Left ventricle myocardium inferior (tissue), 1 donor: ENCODE measurements at places on chromosomes 2 and 18. TPM values are rescaled to one million over a fixed set of nuclear protein-coding genes. Genes with fewer than 3 reads are reported as not detected.

GRCh38 chr2:24435391-24436316 lies 55.4 kb upstream of the NCOA1 start:
- DNase-seq, result peak; percentile 78
- peak overlapping the region; percentile 83 for H3K27ac ChIP-seq
- no peaks in the 10 kb centered on the region for H3K36me3 ChIP-seq
- H3K4me1 ChIP-seq, result peaks cover 50% of the 10 kb centered on the region
- peak overlapping the region; percentile 20 for H3K4me3 ChIP-seq

DNA sequence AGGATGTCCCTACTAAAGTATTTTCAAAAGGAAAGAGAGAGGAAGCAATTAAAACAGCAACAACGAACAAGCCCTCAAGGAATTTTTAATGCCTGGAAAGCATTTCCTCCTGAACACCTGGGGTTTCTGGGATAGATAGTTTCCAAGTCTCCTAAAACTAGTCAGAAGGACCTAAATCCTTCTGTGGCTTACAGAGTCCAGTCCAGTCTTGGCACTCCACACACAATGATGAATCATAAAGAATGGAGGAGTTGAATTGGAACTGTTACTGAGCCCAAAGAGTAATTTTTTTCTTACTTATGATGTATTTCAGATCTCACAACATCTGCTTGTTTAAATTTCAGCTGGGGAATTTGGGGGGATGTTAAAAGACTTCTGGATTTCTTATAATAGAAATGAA lies 144.6 kb upstream of the SETBP1 start:
- no peak overlapping the region for H3K4me3 ChIP-seq
- no peaks in the 10 kb centered on the region for H3K4me1 ChIP-seq
- peaks cover 4% of the 10 kb centered on the region for H3K27me3 ChIP-seq
- no peaks in the 10 kb centered on the region for H3K36me3 ChIP-seq
- no peak overlapping the region for H3K27ac ChIP-seq
- DNase-seq, result no peak

DNA sequence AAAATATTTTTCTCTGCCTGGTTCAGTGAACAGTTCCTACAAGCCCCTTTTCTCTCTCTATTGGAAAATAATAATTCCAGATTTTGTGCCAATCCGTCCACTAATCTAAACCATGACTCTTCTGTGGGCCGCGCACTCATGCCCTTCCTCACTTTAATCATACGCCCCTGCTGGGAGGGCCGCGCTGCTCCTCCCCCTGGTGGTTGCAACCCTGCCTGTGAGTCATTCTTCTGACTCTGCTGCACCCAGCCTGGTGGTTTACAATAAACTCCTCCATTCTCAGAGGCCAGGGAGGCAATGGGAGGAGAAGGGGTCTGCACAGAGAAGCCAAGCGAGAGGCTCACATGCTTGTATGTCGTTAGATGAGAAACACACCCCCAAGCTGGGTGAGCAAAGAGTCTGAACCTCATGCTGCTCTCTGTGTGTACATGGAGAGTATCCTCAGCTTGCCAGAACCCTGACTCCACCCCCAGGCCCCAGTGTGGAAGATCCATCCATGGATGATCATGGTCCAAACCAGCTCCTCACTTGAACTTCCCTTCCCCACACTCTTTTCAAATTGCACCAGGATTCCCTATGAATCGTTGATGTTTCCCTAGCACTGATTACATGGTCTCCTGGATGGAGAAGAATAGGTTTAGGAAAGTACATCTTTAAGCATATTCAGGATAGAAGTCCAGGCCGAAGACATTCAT lies 228.9 kb downstream of the ANKRD30B start:
- H3K4me3 ChIP-seq, result no peak overlapping the region
- H3K27me3 ChIP-seq, result peaks cover 59% of the 10 kb centered on the region
- H3K4me1 ChIP-seq, result no peaks in the 10 kb centered on the region
- no peak for DNase-seq
- no peaks in the 10 kb centered on the region for H3K36me3 ChIP-seq

DNA sequence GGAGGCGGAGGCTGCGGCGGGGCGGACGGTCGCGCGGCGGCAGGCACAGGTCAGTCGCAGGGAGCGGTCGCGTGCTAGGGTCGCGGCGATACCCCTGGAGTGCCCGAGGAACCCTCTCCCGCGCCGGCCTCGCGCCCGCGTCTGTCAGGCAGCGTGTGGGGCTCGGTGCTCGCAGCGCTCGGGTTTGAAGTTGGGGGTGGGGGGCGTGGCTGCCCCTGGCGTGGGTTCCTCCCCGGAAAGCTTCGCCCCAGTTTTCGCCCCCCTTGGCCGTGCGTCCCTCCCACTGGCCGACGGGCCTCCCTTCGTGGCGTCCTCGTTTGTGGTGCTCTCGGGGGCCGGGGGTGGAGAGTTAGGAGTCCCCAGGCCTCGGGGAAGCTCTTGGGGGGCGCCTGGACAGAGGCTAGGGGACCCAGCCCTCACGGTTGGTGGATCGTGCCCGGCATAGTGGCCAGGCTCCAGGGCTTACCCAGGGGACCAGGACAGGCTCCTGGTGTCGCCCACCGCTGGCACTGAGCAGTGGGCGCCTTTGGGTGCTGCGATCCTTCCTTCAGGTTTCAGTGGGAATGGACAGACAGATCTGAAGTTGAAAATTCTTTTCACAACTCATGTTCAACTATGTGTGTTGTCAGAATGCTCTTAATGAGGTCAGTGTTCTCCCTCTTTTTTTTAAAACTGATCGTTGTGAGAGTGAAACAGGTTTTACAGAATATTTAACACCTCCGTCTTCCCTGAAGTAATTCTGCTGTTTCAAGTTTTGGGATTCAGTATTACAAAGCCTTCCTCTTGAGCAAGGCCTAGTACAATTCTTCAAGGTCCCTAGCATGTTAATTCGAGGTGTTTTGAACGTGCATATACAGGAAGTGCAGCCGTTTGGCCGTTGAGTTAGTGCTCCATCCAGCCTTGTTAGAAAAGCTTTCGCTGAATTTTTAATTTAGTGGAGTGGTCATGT lies 604 bp downstream of the RALBP1 start:
- no peaks in the 10 kb centered on the region for H3K27me3 ChIP-seq
- H3K4me1 ChIP-seq, result peaks cover 34% of the 10 kb centered on the region
- H3K36me3 ChIP-seq, result peaks cover 13% of the 10 kb centered on the region
- peak overlapping the region; percentile 99 for H3K27ac ChIP-seq

GRCh38 chr2:112706170-112706664 lies 14.6 kb upstream of the NT5DC4 start:
- no peaks in the 10 kb centered on the region for H3K36me3 ChIP-seq
- H3K4me3 ChIP-seq, result no peak overlapping the region
- peaks cover 65% of the 10 kb centered on the region for H3K27me3 ChIP-seq

Gene GREB1L
- 12.3 TPM for total RNA-seq
